ENCODE measurements at places on chromosomes 12 and 14.

DNA sequence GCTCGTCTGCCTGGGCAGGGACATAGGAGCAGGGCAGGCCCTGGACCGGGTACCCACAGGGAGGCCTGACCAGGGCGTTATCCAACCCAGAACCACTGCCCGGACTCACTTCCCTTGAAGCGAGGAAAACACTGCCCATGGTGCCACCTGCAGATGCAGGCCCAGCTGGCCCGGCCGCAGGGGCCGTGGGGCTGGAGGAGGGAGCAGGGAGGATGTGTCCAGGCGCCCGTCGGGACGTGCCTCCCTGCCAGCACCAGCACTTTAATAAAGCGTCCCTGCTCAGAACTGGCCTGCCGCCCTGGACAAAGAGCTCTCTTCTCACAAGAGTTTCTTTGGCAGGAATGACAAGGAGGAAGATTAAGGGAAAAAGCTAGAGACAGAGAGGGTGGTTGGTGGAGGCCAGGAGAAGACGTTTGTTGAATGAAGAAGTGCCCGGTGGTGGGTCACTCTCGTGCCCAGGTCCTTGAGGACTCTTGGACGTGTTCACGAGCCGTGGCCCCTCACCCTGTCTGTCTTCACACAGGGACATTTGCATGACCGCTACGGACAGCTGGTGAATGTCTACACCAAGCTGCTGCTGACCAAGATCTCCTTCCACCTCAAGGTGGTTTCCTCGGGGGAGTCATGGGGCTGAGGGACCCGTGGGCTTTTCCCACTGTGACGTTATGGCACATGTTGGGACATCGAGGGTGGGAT lies 14.2 kb downstream of the HIP1R start:
- no peak for DNase-seq

DNA sequence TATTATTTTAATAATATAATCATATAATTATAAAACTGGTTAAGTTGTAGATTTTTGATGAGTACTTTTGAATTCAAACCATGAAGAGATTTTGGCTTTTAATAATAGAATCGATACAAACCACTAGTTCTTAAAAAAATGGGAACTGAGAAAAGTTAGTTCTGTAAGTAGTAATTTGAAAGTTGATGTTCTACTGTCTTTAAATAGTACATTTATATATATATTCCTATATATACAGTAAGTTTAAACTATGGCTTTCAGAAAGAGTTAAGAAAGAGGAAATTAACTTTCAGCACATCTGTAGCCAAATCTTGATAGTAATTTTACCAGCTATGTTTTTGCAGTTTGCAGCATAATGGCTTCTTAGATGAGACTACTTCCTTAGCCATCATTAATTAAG lies 7.8 kb downstream of the LRRK2 start:
- DNase-seq: no peak

DNA sequence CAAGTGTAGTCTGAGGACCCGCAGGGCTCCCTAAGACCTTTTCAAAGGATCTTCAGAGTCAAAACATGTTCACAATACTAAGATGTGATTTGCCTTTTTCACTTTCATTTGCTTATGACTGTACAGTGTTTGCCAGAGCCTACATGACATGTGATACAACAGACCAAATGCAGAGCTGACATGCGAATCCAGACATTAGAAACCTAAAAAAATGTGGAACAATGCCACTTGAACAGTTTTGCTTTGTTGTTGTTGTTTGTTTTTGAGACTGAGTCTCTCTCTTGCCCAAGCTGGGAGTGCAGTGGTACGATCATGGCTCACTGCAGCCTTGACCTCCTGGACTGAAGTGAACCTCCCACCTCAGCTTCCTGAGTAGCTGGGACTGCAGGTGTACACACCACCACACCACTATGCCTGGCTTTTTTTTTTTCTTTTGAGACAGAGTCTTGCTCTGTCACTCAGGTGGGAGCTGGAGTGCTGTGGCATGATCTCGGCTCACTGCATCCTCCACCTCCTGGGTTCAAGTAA lies 5.3 kb upstream of the RAB35 start:
- DNase-seq: no peak

DNA sequence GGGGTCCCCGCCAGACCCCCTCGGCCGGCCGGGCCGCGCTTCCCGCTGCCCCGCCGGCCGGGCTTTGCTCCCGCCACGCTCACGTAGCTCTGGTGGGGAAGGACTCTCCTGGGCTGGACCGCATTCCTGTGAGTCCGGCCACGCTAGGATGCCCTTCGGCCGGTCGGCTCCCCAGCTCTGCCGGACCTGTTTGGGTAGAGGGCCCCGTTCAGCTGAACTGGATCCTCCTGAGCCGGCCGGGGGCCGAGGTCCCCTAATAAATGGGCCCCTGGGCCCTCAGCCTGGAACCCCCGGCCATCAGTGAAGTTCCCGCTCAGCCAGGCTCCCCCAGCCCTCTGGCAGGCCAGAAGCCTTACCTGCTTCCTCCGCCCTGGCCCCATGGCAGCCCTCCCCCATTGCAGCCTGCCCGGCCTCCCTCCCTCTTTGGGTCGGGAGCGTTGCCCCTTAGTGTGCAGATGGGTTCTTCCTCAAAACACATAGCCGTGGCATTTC lies 593 bp downstream of the UNC119B start:
- DNase-seq: no peak

GRCh38 chr14:105742531-105742848 lies 216.1 kb downstream of the TMEM121 start:
- DNase-seq: no peak
